ENCODE measurements at places on chromosomes 2 and 18.

- no peak for DNase-seq
Observed at GRCh38 chr2:188813857-188814256, 160.3 kb upstream of the COL3A1 start.

DNA sequence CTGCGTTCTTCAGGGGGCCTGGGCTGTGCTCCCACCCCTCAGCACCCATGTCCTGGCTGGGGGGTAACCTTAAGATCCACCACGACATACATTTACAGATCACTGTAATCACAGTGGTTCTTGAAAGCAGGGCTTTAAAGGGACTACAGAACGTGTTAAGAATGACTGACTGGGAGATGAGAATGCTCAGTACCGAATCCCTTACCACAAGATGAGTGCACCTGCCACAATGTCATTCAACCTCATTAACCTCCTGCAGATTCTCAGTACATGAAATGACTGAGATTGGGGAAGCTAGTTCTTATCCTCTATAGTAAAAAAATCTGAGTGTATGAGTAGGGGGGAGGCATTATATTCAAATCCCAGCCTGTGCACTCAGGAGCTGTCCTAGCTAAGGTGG, 10.5 kb upstream of the PIEZO2 start:
- no peak for DNase-seq

DNA sequence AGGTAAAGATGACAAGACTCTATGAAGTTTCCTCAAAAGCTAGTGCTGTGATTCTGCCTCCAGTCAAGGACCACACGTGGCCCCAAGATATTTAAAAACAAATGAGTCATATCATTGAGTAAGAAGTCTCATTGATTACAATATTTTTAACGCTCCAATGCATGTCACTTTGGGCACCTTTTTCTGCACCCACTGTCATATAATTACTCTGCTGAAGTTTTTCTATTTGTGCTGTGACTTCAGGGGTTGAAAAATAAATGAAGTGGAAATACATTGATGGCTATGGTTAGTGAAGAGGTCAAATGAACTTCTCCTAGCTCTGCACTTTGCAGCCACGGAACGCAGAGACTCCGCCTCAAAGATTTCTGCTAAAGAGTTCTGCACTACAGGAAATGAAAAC, 344.3 kb upstream of the KYNU start:
- DNase-seq, result no peak

DNA sequence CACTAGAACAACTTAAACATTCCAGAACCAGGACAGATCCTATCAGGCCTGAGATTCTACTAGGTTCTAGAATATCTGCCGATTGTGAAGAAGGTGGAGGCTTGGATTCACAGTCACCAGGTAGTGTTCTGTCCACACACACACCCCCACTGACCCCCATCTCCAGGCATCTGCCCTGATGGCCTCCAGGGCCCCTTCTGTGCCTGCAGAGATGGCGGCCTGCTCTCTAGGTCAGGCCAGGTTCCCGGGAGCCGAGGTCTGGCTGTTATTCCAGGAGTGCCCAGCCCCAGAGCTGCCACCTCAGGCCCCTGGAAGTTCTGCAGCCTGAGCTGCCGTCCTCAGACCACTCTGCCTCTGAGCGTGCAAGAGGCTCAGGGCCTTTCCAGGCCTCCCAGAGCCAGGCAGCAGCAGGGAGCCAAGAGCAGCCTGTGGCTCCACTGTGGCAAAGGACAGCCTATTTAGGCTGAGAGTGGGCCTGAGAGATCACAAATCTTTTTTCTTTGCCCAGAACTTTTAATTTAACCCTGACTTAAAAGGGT, 96.2 kb upstream of the ASAP2 start:
- DNase-seq, result no peak

GRCh38 chr18:57211412-57211750, 64.5 kb downstream of the BOD1L2 start:
- DNase-seq, result no peak

- DNase-seq, result no peak
Observed at GRCh38 chr2:206518997-206519396, 75.7 kb downstream of the ADAM23 start.

- no peak for DNase-seq
Observed at GRCh38 chr2:41998186-41999127, 49.4 kb upstream of the PKDCC start.

- DNase-seq, result no peak
Observed at GRCh38 chr2:2769481-2770431, 438.7 kb upstream of the MYT1L start.

GRCh38 chr18:27887287-27887686, 289.6 kb downstream of the CDH2 start:
- no peak for DNase-seq

DNA sequence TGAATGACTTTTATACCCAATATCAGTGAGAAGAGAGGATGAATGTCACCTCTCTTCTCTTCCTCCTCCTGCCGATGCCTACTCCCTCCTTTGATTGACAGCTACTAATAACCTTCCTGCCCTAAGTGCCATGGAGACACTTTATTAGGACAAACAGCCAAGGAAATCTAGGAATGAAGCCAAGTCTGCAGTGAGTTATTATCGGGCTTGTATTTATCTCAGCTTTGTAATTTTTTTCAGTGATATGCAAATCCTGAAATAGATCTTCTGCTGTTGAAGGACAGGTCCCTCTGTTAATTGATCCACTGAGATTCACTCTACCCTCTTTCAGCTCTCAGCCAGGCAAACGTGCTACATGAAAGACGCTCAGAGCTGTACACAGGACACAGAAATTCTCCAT, 686.7 kb downstream of the TMEM182 start:
- no peak for DNase-seq

- DNase-seq, result no peak
Observed at GRCh38 chr2:159736048-159736447, 23.7 kb downstream of the MARCHF7 start.

DNA sequence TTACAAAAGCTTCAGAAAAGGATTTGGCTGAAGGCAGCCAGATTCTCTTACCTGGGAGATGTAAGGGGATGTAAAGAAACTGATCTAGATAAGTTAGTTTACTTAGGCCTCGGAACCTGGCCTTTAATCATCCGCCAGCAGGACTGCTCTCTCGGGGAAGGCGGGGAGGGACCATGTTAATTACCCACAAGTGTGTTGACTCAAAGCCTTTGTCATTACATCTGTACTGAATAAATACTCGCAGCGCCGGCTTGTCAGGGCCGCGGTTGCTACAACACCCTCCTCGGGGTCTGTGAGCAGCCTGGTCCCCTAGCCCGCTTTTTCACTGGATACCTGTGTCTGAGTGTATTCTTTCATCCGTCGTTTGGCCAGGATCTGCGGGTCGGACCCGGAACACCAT, 6.7 kb downstream of the CHMP3 start:
- no peak for DNase-seq
